ENCODE measurements at places on chromosomes 16 and 17.

- DNase-seq, result no peak
These were observed 43.1 kb downstream of the GPT2 start for GRCh38 chr16:46927273-46927672.

GRCh38 chr17:73166731-73167581, 2.1 kb downstream of the SSTR2 start:
- DNase-seq, result no peak

GRCh38 chr17:8057691-8058114, 18.8 kb downstream of the ALOX15B start:
- peak; percentile 51 for DNase-seq

DNA sequence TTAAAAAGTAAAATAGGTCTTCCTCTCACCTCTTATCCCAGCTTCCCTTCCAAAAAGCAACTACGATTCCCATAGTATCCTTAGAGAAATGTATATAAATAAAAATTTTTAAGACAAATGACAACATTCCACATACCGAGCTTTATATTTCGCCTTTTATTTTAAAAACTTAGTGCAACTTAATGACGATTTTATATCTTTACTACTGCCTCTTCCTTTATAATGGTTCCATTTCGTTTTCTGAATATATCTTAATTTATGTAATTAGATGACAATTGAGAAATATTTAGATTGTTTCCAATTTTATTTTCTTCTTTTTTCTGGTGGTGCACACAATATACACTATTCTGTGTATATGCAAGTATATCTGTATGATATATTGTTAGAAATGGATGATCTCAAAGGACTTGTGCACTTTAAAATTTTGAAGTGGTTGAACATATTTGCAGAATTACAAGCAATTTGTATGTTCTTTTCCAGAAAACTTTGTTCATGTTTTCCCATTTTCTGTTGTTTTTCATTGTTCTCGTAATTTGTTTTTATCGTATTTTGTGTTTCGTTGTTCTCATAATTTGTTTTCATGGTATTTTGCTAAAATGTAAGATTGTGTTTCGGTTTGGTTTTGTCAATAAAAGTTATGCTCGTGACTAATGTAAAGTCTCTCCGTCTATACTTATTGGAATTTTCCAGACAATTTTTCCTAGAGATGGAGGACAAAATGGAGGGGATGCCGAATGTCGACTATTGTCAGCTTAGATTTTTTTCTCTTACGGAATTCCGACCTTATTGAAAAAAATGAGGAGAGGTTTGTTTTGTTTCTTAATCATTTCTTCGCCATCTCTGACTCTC, 20.4 kb upstream of the HOXB13 start:
- no peak for DNase-seq

DNA sequence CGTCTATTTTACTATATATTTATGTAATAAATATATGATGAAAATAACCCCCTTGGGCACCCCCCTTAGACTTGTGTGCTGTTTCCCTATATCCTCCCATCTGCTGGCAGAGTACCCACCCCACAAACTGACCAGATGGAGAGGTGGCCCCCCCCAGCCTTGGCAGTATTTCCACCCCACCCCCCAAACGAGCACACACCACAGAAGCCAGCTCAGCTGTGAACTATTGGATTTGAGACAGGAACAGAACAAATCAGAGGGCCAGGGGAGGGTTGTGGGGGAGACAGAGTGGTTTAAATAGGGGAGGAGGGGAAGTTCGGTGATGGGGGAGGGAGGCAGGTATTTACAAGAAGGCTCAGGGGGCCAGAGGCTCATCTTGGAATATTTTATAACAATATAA, 7.8 kb downstream of the NR1D1 start:
- DNase-seq, result no peak

- DNase-seq, result no peak
These were observed 13.4 kb upstream of the FAM83G start for GRCh38 chr17:19017804-19018599.

- DNase-seq, result no peak
These were observed 12.8 kb upstream of the PRR14 start for GRCh38 chr16:30637944-30638343.

GRCh38 chr16:62639890-62640289, 603.7 kb upstream of the CDH8 start:
- no peak for DNase-seq

DNA sequence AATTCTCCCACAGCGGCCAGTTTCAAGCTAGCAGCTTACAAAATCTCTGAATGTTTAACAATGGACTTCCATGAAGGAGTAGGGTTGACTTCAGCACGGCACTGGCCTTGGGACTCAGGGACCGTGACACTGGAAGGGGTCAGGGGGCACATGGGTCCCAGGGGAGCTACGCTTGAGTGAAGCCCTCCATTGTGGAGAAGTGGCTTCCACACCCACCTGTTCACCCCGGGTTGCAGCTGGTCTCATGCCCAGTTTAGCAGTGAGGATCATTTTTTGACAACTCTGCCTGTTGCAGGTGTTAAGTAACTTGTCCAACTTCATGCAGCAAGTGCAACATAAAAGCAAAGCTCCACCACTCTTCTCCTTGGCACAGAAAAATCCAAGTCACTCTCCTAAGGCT, 510.2 kb downstream of the CDH13 start:
- no peak for DNase-seq

- DNase-seq, result no peak
These were observed 435.5 kb downstream of the MAF start for GRCh38 chr16:79165079-79165478.

- no peak for DNase-seq
These were observed 778.7 kb upstream of the CDH8 start for GRCh38 chr16:62814891-62815290.

GRCh38 chr16:46688101-46688653, 801 bp downstream of the VPS35 start:
- DNase-seq, result no peak

- no peak for DNase-seq
These were observed 133.1 kb downstream of the ANKRD11 start for GRCh38 chr16:89357055-89357816.

- DNase-seq, result no peak
These were observed 39.0 kb downstream of the MRM1 start for GRCh38 chr17:36640346-36640745.

Measured in non-pigmented ciliary epithelial cell (primary cell).